ENCODE measurements at places on chromosomes 3 and 15.

- no peak for DNase-seq
These were observed 75.5 kb downstream of the MRPL46 start for GRCh38 chr15:88391700-88392099.

- DNase-seq, result no peak
These were observed 1090.2 kb downstream of the FHIT start for GRCh38 chr3:60160822-60161748.

DNA sequence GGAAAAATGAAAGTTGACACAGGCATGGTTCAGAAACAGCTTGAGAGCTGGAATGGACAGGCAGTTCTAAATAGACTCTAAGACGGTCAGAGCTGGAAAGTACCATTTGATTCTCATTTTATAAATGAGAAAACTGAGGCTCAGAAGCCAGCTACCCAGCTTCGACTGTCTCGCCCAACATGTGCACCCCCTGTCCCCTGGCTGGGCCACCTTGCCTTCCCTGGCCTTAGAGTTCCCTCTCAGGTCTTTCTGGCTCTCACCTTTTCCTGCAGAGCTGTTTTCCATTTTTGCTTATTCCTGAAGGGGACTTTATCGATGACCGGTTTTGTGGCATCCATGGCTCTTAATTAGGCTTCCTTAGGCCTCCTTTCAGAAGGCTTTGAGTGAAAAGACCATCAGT, 17.3 kb upstream of the DOCK3 start:
- DNase-seq, result no peak

- DNase-seq, result no peak
These were observed 140.7 kb upstream of the RARB start for GRCh38 chr3:25287291-25287884.
